ENCODE measurements at places on chromosomes 12 and 14.

- DNase-seq, result no peak
Observed at GRCh38 chr14:35384455-35385041, 20.0 kb downstream of the NFKBIA start.

GRCh38 chr12:8011331-8011730, 21.2 kb upstream of the FOXJ2 start:
- no peak for DNase-seq

GRCh38 chr14:75469606-75470237, 41.9 kb downstream of the JDP2 start:
- no peak for DNase-seq

- DNase-seq, result no peak
Observed at GRCh38 chr12:117119592-117120198, 20.5 kb upstream of the TESC start.

DNA sequence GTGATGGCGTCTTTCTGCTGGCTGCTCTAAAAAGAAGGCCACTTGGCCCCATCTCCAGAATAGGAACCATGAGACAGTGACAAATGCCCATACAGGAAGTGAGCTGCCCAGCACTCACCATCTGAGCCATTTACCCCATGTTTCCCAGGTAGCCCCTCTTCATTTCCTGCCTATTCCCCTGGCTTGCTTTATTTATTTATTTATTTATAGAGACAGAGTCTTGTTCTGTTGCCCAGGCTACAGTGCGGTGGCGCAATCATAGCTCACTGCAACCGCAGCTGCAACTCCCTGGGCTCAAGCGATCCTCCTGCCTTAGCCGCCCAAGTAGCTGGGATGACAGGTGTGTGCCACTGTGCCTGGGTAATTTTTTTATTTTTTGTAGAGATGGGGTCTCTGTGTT, 71.2 kb downstream of the RIN3 start:
- DNase-seq, result no peak
